Activated effector memory CD4-positive, alpha-beta T cell treated with Interleukin-2 at 50 U/mL for 16 hours (primary cell): ENCODE measurements at places on chromosomes 7 and 10.

DNA sequence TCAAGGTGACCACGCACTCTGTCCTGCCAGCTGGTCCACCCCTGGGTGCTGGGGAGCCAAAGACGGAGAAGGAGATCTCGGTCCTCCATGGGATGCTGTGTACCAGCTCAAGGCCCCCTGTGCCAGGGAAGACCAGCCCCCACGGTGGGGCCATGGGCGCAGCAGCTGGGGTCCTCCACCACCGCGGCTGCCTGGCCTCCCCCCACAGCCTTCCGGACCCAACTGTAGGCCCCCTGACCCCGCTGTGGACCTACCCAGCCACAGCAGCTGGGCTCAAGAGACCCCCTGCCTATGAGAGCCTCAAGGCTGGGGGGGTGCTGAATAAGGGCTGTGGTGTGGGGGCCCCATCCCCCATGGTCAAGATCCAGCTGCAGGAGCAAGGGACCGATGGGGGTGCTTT lies 5.4 kb downstream of the NYAP1 start:
- no peak for DNase-seq

DNA sequence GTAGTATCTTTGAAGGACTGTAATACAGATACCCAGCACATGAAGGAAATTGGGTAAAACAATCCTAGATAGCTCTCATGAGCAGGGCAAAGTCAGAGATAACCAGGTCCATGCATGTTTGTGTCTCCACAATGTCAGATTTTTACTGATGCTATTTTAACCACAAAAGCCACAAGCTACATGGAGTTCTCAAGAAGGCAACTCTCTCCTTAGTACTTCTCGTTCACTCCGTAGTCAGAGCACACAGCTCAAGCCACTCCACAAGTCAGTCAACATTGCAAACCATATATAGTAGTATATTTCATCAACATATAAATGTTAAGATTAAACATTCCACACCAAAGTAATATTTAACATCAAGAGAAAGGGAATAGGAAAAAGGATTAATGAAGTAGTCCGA lies 98.0 kb upstream of the PIK3CG start:
- no peak for DNase-seq

DNA sequence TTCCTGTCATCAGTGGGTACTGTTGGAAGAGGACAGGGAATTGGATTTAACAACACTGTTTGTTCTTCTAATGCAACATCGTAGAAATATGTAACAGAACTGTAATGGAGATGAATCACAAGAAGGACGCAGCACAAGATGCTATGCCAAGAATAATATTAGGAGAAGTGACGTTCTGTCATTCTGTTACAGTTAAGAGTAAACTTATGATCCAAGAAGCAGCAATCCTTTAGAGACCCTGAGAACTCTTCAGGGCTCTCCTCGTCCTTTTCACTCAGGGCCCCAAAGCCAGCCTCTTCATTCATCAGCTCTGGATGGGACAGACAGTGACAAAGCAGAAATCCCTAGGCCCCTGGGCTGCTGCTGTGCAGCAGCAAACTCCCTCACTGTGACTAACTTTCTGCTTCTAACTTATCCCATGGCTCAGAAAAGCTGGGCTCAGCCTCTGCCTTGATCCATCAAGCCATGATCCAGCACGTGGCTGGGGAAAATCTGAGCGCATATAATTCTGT lies 8.7 kb upstream of the IL6 start:
- no peak for DNase-seq

GRCh38 chr10:86670876-86671275 lies 2.6 kb downstream of the LDB3 start:
- no peak for DNase-seq
